ENCODE measurements at places on chromosomes 2 and 18. TPM values are rescaled to one million over a fixed set of nuclear protein-coding genes. Genes with fewer than 3 reads are reported as not detected.

GRCh38 chr2:208373460-208374089 lies 33.0 kb upstream of the PTH2R start:
- peak; percentile 68 for DNase-seq
- no peaks in the 10 kb centered on the region for H3K36me3 ChIP-seq
- H3K4me1 ChIP-seq: no peaks in the 10 kb centered on the region
- H3K27ac ChIP-seq: no peak overlapping the region
- H3K27me3 ChIP-seq: no peaks in the 10 kb centered on the region

HOXD8 gene
- total RNA-seq: not detected

- no peaks in the 10 kb centered on the region for H3K36me3 ChIP-seq
- H3K27me3 ChIP-seq: no peaks in the 10 kb centered on the region
- no peaks in the 10 kb centered on the region for H3K4me1 ChIP-seq
- no peak for DNase-seq
- H3K27ac ChIP-seq: no peak overlapping the region
- no peak overlapping the region for H3K4me3 ChIP-seq
Observed at GRCh38 chr2:126480033-126480432, 175.9 kb upstream of the GYPC start.

GRCh38 chr2:59276917-59277316 lies 1035.8 kb upstream of the FANCL start:
- no peaks in the 10 kb centered on the region for H3K27me3 ChIP-seq
- H3K27ac ChIP-seq: no peak overlapping the region
- DNase-seq: no peak
- H3K36me3 ChIP-seq: no peaks in the 10 kb centered on the region
- no peak overlapping the region for H3K4me3 ChIP-seq

GRCh38 chr18:22250591-22250996 lies 81.2 kb downstream of the GATA6 start:
- peaks cover 3% of the 10 kb centered on the region for H3K27me3 ChIP-seq
- no peak overlapping the region for H3K4me3 ChIP-seq
- no peak overlapping the region for H3K27ac ChIP-seq
- H3K36me3 ChIP-seq: no peaks in the 10 kb centered on the region
- DNase-seq: peak; percentile 55

GRCh38 chr2:186440506-186440905 lies 45.6 kb upstream of the ZC3H15 start:
- no peaks in the 10 kb centered on the region for H3K4me1 ChIP-seq
- no peaks in the 10 kb centered on the region for H3K36me3 ChIP-seq
- no peak overlapping the region for H3K27ac ChIP-seq
- H3K27me3 ChIP-seq: no peaks in the 10 kb centered on the region
- H3K4me3 ChIP-seq: no peak overlapping the region

ARID5A gene
- 7.2 TPM for total RNA-seq

DNA sequence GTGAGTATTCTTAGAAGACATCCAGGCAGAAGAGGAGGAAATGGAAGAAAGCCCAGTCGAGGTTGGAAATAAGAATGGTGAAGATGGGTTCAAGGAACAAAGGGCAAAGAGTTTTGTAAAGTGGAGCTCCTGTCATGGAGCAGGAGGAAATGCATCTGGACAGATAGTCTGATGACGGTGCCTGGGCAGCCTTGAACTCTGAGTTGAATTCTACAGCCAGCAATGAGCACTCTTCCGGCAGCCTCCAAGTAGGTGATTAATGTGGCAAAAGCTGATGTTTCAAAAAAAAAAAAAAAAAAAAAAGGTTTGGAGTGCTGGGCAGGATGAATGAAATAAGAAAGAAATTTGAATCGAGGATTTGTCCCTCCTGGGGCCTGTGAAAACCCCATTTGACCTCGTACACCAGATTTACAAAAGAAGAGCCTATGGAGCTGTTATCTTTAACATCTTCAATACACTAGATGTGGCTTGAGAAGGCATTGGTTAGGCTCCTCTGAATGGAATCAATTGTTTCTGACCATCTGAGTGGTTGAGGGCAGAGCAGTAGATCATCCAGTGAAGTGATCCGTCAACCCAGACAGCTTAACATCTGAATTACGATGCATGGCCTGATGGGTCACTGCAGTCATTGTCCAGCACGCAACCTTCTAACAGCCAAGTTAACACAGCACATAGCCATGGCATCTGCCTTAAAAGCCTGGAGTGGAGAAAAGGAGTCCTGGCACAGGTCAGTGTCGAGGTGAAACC lies 449.7 kb downstream of the TXNL1 start:
- no peak overlapping the region for H3K4me3 ChIP-seq
- no peak for DNase-seq
- no peaks in the 10 kb centered on the region for H3K27me3 ChIP-seq
- H3K4me1 ChIP-seq: no peaks in the 10 kb centered on the region
- H3K27ac ChIP-seq: no peak overlapping the region

C2orf76 gene
- 8.5 TPM for total RNA-seq

- H3K4me1 ChIP-seq: no peaks in the 10 kb centered on the region
- H3K36me3 ChIP-seq: no peaks in the 10 kb centered on the region
- no peak overlapping the region for H3K4me3 ChIP-seq
- H3K27ac ChIP-seq: no peak overlapping the region
- no peak for DNase-seq
- H3K27me3 ChIP-seq: no peaks in the 10 kb centered on the region
Observed at GRCh38 chr2:204779771-204780170, 234.5 kb downstream of the PARD3B start.

AQP12B gene
- total RNA-seq: not detected

GRCh38 chr2:230751062-230751461 lies 38.4 kb downstream of the CAB39 start:
- peak; percentile 77 for DNase-seq
- H3K27me3 ChIP-seq: no peaks in the 10 kb centered on the region
- H3K27ac ChIP-seq: no peak overlapping the region
